Stimulated activated CD8-positive, alpha-beta memory T cell treated with anti-CD3 and anti-CD28 coated beads, Interleukin-15, amount 100 ng/mL, for 4 hours (primary cell): ENCODE measurements at places on chromosomes 1 and 21.

GRCh38 chr1:185058876-185059275 is 13.5 kb downstream of the RNF2 start:
- DNase-seq = no peak

DNA sequence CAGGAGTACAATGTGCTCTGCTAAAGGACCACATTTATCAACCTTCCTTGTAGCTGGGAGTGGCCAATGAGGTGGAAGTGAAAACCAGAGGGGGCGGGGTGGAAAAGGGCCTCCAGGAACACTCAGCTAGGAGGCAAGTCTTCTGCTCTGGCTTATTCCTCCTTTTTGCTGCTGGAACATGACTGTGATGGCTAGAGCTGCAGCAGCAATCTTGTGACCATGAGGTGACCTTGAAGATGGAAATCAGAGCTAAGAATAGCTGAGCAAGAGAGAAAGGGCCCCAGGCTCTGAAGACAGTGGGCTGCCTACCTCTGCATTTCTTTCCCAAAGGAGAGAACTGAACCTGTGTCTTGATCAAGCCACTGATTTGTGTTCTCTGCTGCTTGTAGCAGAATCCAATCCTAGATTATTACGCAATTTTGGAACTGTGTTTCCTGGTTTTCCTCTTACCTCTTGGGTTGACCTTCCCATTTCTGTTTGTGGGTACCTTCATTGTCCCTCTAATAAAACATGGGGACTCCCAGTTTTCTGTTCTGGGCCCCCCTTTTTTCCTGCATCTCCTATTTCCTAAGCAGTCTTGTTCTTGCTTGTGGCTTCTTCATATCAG is 36.4 kb upstream of the WNT4 start:
- DNase-seq = no peak

- DNase-seq = no peak
Measured at GRCh38 chr1:186144505-186144904, 230.5 kb downstream of the TPR start.

DNA sequence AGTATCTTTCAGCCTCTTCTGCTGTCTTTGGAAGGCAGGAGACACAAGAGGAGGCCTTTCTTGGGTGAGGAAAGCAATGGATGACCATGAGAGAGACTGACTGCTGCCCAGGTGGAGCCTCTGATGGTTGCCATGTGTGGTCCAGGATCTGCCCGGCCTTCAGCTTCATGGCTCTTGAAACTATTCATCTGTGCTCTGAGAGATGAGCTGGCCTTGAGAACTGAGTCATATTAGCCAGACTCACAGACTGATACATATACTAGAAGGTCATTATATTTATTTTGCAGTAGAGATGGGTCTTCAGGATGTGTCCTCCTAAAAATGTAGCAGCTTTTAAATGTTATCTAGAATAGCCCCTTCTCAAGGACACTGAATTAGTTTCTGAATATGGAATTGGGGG is 33.7 kb downstream of the PTGFRN start:
- no peak for DNase-seq

DNA sequence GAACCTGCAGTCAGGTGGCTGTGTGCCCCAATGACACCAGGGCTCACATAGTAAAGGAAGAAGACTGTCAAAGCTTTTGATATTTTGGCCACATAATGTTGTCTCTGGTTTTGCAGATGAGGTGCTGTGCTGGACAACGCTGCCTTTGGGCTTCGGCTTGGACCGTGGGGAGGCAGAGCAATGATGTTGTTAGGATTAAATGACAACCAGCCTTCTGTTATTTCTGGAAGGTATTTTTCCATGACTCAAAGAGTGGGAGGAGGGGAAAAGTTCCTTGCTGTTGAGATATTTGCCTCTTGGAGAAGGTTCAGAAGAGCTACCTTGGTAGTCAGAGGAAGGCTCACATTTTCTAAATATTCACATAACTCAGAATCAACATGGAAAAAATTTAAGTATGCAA is 187.3 kb upstream of the GALNT2 start:
- DNase-seq = no peak

DNA sequence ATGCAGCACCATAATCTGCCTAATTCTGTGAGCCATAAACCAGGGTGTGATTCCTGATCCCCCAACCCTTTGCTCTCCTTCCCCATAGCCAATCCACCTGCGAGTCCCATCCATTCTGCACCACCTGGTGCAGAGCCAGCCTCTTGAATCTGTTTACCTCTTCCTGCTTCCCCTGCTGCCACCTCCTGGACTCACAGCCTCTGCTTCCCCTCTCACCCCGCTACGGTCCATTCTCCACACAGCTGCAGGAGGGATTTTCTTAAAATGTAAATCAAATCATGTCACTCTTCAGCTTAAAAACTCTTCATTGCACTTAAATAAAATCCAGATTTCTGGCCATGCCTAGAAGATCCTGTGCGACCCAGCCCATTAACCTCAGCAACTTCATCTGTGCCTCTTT is 186.7 kb downstream of the FOXD2 start:
- no peak for DNase-seq

- DNase-seq = no peak
Measured at GRCh38 chr1:35443768-35444518, 113.3 kb downstream of the KIAA0319L start.

DNA sequence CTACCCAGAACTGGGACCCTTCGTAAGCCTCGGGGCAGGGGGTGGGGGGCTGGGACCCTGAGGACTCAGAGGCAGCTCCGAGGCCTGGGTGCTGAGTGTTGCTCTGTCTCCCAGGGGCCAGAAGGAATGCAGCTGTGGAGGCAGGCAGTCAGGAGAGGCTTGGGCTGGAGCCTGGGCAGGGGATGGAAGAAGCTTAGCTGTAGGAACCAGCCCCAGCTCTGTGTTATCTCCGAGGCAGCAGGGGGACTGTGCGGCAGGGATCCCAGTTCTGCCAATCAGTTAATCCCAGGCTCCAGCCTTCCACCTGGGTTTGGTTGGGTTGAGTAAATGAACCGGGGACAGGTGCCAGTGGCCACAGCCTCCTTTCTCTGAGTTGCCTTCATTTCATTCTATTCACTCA is 8.2 kb upstream of the GRIK3 start:
- DNase-seq = no peak

DNA sequence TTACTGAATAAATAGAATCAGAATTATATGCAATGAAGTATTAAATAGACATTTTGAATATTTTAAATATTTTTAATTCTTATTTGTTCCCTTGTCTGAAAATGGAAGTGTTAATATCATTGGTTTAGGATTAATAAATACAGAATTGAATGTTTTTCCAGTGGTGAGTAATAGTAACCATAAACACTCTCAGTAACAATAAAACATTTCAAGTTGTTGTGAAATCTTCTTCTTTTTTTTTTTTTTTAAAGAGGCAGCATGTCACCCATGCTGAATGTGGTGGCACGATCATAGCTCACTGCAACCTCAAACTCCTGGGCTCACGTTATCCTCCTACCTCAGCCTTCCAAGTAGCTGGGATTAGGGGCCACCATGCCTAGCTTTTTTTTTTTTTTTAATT is 86.2 kb upstream of the ZBTB18 start:
- DNase-seq = no peak

- DNase-seq = no peak
Measured at GRCh38 chr1:84624876-84625275, 50.6 kb upstream of the CTBS start.

DNA sequence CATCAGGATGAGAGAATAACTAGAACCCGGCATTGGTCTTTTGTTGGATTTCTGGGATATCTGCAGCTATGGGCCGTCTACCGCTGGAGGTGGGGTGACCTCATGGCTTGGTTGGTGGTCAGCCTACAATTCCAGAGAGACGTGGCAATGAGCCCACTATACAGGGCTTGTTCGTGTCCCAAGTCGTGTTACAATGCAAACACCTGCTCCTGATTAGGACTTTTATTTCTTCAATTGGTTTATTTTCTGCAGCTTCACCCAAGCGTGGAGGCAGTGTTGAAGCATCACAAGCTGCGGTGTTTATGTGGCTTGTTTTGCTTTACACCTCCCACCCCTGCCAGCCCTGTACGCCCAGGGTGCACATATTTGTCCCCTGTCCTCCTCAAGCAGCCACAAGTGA is 211.7 kb upstream of the TMEM51 start:
- no peak for DNase-seq

DNA sequence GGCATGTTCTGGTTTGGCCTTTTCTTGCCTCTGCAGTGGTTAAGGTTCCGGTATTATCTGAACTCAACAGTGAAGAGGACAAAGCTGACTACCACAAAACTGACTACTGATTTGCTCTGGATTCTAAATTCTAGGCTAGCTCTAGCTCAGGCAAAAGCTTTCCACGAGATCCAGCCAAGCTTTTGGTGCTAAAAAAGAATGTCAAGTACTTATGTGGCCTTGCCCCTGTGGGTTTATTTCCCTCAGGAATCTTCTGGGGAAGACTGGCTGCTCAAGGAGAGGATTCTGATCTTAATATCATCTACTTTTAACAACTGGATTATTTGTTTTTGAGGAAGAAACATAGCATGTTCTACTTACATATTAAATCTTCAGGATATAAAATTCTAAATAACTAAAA is 26.1 kb upstream of the MTMR11 start:
- no peak for DNase-seq

DNA sequence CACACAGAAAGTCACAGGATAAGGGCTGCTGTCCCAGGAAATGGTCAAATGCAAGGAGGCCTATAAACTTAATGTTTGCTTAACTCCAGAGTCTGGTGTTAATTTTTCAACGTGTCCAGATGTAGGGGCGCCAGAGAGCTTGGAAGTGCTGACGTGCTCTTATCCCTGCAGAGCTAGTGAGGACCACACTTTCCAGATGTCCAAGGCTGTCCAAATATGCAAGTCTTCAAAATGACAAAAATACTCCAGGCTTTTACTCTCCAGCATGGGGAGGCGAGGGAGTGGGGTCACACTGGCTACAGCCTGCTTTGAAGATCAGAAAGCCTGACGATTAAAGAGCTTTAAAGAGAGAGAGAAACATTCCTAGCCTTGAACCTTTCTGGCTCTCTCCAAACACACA is 57.6 kb downstream of the ABCA4 start:
- DNase-seq = no peak

DNA sequence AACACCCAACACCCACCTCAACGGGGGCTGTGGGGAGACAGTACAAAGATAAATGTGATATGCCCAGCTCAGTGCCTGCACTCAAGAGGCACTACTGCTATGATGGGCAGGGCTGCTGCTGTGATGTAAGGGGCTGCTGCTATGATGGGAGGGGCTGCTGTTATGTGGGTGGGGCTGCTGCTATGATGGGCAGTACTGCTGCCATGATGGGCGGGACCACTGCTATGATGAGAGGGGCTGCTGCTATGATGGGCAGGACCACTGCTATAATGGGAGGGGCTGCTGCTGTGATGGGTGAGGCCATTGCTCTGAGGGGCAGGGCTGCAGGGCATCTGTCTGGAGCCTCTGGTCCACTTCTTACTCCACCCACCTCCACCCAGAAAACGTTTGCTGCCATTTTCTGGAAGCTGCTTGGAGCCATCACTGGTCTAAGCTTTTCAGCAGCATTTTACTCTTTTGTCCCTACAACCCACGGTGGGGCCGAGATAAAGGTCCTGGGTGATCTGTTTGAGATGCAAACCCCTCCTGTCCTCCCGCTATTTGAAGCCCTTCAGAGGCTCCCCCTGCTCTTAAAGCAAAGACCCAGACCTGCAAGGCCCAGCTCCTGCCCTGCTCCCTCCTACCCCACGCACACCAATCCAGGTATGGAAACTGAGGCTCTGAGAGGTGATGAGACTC is 656.9 kb downstream of the PTPRU start:
- no peak for DNase-seq

DNA sequence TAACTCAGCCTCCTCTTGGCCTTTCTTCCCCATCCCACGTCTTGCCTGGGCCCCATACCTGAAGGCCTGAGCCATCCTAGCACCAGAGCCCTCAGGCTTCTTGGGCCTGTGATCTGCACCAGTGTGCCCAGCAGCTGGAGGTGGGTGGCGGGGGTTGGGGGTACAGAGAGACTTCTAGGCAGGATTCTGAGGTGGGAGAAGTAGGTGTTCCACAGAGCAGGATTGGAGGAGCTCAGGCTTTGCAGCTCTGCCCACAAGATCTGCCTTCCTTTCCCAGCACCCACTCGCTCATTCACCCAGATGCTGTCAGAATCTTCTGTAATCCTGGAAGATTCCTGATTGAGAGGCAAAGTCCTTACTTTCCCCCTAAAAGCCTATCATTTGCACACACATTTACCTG is 10.0 kb upstream of the GJB5 start:
- no peak for DNase-seq

DNA sequence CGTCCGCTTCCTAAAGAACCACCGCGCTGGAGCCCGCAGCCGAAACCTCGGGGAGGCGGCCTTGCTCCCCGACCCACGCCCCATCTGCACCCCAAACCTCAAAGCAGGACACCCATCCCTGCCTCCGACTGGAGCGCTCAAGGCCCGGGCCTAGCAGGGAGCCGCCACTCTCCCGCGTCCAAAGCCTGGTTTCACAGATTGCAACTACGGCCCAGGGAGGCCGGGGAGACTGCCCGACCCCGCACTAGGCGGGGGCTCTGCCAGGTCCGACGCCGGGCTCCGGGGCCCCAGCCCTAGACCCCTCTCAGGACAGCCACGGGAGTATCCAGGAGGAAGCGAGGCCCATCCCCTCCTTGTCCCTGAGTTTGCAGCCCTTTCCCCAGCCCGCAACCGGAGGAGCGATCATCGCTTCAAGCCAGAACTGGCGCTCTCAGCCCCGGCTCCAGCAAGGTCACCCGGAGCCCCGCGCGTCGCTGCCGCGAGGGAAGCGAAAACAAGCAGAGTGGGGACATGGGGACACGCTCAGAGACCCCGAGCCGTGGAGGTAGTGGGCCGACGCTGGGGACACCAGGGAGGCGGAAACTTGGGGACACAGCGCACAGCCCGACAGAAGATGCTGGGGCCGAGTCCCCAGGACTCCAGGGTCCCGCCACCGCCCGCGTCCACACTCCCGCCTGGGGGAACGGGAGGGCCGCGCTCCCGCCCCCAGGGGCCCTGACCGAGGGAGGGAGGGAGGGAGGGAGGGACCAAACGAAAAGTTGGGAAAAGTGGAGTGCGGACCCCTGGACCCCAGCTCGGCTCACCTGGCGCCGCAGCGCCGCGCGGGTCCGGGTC is 433 bp downstream of the TMEM200B start:
- no peak for DNase-seq

DNA sequence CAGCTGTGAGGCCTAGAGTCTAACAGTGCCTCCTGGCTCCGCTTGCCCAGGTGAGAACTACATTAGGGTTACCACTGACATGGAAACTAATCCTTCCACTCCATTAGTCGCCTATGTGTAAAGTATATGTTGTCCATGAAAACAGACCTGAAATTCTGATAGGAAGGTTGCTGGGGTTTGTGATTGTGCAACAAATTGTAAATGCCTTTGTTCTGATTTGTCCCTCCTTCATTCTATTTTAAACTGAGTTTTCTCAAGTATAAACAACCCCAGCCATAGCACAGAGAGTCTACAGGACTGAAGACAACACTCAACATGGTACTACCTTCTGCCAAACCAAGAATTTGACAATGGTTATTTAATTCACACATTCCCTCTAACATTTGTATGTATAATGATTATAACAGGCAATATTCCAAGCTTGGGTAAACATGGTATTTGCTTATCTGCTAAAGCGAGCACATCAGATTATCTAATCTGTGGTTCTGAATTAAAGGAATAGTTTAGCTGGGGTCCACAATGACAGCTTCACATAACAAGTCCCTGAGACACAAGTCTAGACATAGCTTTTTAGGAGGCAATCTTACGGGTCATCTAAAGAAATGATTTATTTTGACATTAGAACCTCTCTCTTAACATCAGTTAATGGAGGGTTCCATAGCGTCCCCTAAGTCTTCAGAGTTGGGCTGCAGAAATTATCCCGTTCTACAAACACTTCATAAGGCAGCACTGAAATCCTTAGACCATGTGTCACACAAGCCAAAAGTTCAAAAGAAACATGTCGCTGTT is 633.0 kb downstream of the SMYD3 start:
- no peak for DNase-seq

- DNase-seq = no peak
Measured at GRCh38 chr1:200143347-200143746, 115.8 kb downstream of the NR5A2 start.
